ENCODE measurements at places on chromosomes 4 and X.

GRCh38 chr4:154065368-154065767 lies 276.5 kb upstream of the SFRP2 start:
- DNase-seq, result no peak

DNA sequence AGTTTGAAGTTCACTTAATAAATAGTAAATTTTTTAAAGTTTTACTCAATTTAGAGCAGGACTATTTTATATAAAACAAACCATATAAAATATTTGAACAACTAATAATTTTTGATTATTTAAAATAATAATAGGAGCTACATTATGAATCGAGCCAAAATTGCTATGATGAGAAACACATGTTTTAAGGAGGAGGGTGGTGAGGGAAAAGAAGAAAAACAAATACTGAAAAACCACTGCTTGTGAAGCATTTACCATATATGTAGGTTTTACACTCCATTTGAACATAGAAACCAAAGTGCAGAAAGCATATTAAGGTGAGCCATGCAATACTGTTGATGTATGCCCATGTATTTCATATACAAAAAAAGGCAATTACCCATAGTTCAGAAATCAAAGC lies 448.9 kb downstream of the FSTL5 start:
- DNase-seq, result no peak

GRCh38 chr4:110087070-110087708 lies 111.2 kb downstream of the ELOVL6 start:
- DNase-seq, result no peak

DNA sequence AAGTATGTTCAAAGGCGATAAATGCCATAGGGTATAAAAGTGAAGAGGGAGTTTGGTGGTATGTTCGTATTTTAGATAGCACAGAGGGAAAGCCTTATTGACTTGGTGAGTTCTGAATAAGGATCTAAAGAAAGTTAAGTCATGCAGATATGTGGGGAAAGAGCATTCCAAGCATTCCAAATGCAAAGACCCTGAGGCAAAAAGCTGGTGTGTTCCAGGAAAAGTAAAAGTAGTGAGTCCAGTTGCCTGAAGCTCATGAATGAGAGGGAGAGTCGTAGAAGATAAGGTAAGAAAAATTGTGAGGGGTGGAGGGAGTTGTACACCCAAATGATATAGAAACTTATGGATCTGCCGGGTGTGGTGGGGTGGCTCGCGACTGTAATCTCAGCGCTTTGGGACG lies 426.7 kb downstream of the RPA4 start:
- DNase-seq, result no peak

DNA sequence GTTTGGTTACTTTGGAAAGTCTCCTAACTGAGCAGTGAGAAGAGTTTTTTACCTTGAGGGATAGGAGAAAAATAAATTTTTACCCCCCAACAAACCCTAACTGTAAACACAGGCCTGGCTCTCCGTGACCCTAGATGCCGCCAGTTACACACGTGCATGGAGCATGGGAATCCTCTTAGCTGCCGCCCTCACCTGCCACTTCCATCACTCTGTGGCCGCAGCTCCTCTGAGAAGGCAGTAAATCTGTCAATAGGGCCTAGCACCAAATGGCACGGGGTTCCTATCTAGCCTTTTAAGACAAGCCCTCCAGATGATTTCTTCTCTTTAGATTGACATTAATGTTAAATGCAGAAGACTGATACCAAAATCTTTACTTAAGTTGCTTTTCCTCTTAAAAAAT lies 330.3 kb upstream of the FAM241A start:
- no peak for DNase-seq

GRCh38 chr4:37538931-37539330 lies 147.2 kb downstream of the RELL1 start:
- DNase-seq, result no peak

- peak; percentile 64 for DNase-seq
Observed at GRCh38 chrX:136028383-136028984, 43.2 kb downstream of the SLC9A6 start.

GRCh38 chr4:139605516-139605915 lies 49.5 kb upstream of the SETD7 start:
- DNase-seq, result no peak

DNA sequence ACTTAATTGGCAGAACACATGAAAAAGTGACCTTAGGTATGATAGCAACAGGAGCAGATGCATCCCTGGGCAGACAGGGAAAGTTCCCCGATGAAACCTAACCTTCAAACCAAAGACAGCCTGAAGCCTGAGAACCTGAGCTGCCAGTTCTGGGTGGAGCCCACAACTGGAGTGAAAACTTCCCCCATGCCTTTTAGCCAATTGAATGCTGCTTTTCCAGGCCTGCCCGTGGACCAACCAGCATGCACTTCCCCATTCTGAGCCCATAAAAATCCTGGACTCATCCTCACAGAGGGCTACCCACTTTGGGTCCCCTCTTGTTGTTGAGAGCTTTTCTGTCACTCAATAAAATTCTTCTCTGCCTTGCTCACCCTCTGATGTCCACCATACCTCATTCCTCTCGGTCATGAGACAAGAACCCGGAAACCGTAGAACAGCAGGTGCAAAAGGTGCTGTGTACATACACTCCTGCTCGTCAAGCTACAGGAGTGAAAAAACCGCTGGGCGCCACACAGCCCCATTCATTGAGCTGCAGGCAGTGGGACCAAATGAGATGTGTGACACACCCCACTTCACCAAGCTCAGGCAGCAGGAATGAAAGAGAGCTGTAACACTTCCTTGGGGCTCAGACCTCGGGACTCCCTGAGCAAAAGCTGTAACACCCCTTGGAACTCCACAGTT lies 13.9 kb upstream of the SLC7A11 start:
- no peak for DNase-seq

GRCh38 chr4:99808260-99808857 lies 8.3 kb upstream of the DAPP1 start:
- DNase-seq, result peak; percentile 80

- DNase-seq, result no peak
Observed at GRCh38 chrX:30283456-30284200, 25.6 kb downstream of the NR0B1 start.

DNA sequence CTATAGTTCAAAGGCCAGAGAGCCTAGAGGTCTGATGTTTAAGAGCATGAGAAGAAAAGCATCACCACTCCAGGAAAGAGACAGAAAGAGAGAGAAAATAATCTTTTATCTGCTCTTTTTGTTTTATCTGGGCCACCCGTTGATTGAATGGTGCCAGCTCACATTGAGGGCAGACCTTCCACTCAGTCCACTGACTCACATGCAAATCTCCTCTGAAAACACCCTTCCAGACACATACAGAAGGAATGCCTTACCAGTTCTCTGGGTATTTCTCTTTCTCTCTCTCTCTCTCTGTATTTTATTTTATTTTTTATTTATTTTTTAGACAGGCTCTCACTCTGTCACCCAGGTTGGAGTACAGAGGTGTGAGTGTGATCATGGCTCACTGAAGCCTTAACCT lies 252.5 kb downstream of the DTHD1 start:
- no peak for DNase-seq

GRCh38 chr4:94856030-94856429 lies 98.3 kb downstream of the BMPR1B start:
- DNase-seq, result no peak

- no peak for DNase-seq
Observed at GRCh38 chr4:102281171-102281839, 64.0 kb downstream of the SLC39A8 start.

- peak; percentile 0 for DNase-seq
Observed at GRCh38 chrX:21840193-21840545, 752 bp downstream of the MBTPS2 start.

DNA sequence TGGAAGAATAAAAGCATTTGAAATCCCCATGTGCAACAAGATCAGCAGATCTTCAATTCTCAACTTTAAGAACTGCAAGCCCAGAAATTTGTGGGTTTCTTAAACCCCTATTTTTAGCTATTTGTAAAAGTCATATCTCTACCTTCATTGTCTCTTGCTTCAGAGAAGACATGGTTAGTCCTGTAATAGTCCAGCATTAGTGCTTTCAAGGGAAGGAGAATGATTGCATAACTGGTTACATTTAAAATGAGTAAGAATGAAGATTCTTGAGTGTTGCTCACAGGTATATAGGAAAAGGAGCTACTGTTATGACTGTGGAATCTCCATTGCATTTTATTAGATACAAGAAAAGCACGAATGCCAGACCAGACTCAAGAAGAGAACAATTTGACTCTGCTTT lies 84.0 kb downstream of the CCSER1 start:
- no peak for DNase-seq

DNA sequence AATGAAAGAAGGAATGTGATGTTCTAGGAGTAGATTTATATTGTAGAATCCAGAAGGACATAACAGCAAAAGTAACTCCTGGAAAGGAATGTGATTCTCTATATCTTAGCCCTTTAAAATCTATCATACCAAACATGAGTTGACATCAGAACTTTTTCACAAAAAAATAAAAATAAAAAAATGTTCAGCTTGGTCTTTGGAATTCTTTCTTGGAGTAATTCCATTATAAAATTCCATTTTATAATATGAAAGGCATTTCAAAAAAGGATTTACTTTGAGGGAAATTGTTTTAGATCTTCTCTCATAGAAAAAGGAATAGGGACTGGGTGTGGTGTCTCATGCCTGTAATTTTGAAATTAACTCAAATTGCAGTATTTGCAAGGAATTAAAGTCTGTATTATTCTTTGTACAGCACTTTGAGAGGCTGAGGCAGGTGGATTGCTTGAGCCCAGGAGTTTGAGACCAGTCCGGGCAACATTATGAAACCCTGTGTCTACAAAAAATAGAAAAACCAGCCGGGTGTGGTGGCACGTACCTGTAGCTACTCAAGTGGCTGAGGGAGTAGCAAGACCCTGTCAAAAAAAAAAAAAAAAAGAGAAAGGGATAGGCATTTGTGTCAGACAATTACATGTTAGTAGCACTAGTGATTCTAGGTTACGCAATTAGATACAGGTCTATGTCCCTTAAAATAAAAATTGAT lies 134.9 kb downstream of the SLC4A4 start:
- no peak for DNase-seq

DNA sequence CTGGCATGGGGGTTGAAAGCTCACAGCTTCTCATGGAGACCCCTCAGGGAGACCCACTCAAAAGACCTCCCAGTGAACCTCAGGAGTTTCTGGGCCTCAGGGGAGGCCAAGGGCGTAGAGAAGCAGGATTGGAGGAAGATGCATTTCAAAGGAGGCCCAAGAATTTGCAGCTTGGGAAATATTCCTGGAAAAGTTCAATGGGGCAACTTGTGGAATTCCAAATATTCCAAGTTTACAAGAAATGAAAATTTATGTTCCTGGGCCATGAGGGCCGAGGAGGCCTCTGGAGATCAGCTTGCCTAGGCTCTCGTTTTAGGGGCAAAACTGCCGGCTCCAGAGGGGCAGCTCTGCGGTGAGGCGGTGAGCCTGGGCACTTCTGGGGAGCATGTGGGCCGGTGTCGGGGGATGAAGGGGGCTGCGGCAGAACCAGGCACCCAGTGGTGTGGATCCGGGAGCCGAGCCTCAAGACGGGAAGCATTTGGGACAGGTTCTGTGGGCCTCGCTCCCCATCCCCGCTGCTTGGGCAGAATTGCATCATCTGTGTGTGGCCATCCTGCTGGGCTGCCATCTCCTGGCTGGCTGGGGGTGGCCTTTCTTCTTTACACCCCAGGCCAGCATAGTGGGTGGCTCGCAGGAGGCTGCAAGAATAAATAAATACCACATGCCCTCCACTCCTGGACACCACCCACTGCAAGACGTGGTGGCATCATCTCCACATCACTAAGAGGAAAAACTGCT lies 54.6 kb upstream of the GPR78 start:
- no peak for DNase-seq

- DNase-seq, result no peak
Observed at GRCh38 chrX:21963731-21964405, 23.4 kb downstream of the SMS start.

DNA sequence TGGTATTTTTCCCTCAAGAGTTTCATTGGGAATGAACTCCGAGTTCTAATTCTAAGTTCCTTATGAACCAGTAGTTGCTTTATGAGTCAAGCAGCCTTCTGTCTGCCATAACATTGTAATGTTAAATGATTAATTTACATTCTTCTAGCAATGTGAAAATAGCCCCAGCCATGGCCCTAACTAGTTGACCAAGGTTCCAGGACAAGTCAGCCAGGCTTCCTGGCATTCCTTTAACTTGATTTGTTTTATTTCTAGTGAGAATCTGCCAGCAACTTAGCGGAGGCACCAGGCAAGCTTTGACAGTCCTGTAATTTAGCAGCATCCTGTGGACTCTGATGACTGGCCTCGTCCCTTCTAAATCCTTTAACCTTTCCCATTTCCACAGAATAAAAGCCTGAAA lies 69.0 kb downstream of the GLRA2 start:
- no peak for DNase-seq

DNA sequence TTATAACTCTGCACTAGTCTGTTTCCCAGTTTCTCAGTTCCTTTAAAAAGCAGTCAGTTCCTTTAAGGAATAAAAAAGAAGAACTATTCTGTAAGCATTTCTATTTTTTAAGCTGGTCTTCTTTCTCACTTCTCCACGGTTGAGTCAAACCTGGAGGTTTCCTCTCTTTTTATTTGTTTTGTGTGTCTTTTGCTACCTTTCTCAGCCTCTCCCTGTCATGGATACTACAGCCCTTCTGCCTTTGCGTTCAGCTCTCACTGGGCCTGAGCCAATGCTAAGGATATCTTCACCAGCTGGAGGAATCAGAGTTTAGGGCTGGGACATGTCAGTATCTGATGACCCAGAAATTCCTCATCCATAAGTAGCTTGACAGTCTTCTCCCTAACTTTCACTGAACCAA lies 49.7 kb upstream of the PRKX start:
- no peak for DNase-seq

DNA sequence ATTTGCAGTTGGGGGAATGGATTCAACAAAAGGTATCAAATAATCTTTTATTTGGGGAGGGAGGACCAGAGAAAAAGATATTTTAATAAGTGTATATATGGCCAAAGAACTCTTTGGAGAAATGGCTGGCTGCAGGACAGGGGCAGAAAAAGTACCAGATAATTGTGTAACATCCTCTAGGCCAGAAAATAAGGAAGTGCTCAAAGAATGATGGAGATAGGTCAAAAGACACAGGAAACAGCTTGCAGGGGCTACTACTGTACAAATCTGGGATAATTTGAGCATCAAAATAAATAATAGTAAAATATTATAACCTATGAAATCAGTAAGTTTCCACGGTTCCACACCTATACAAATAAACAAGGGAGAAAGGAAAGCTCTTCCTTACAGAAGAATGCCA lies 34.8 kb downstream of the KLHL5 start:
- no peak for DNase-seq

GRCh38 chr4:135325264-135325663 lies 1123.7 kb upstream of the PABPC4L start:
- no peak for DNase-seq

GRCh38 chr4:101420661-101421060 lies 73.3 kb upstream of the PPP3CA start:
- no peak for DNase-seq

Measured in CD4-positive, alpha-beta T cell treated with Interleukin-21 for 1 hour (primary cell).